ENCODE measurements at places on chromosomes 12 and 14.

DNA sequence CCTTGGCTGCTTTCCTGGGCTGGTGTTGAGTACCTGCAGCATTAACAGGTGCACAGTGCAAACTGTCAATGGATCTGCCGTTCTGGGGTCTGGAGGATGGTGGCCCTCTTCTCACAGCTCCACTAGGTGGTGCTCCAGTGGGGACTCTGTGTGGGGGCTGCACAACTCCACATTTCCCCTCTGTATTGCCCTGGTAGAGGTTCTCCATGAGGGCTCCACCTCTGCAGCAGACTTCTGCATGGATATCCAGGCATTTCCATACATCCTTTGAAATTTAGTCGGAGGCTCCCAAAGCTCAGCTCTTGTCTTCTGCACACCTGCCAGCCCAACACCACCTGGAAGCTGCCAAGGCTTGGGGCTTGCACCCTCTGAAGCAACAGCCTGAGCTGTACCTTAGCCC is 198.6 kb downstream of the GXYLT1 start:
- DNase-seq: no peak

GRCh38 chr12:13088496-13088895 is 15.0 kb downstream of the GSG1 start:
- DNase-seq: no peak

DNA sequence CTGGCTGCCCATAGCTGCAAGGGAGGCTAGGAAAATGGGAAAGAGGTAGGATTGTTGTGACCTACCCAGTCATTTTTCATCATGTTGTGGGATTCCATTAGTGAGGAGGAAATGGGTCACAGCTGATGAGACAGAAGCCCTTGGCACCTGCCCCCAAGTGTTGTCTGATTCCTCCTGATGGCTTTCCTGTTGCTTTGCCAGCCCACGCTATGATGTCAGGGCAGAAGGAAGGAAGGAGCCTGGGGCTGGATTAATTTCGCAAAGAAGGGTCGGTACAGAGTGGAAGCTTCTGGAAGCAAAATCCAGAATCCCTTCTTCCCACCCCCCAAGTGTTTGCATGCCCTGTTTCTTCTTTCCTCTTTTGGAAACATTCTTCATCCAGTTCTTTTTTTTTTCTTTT is 8.7 kb downstream of the OTUB2 start:
- no peak for DNase-seq

- no peak for DNase-seq
Measured at GRCh38 chr14:32474478-32475195, 145.5 kb downstream of the AKAP6 start.

- DNase-seq: no peak
Measured at GRCh38 chr12:29547151-29547632, 49.7 kb upstream of the OVCH1 start.

DNA sequence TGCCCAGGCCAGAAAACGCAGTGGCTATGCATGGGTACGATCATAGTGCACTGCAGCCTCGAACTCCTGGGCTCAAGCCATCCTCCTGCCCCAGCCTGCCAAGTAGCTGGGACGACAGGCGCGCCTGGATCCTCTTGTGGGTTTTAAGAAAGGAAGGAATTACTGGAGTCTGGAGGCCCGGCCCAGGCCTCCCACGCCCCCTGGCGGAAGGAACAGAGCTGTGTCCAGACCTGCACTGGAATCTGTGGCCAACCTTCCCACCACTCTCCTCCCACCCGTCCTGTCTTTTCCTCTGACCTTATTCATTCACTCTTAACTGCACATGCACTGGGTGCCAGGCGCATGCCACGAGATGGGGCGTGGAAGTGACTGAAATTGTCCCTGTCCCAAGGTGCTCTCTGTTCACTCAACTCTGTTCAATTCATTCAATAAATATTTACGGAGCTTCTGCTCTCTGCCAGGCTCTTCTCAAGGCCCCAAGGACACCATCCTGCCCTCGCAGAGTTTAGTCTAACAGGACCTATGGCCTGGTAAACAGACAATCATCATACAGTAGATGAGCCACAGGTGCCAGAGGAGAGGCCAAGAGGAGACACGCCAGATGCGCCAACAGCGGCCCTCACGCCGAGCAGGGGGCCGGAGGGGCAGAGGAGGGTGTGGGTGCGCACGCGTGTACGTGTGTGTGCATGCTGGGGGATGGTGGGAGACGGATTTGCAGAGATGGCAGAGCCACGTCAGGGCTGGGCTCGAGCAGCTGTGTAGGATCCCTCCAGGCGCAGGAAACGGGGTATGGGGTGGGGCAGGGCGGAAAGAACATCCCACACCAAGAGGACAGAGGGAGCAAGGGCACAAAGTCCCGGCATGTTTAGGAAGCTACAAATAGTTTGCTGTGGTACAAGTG is 13.7 kb upstream of the TMEM106C start:
- peak; percentile 5 for DNase-seq

DNA sequence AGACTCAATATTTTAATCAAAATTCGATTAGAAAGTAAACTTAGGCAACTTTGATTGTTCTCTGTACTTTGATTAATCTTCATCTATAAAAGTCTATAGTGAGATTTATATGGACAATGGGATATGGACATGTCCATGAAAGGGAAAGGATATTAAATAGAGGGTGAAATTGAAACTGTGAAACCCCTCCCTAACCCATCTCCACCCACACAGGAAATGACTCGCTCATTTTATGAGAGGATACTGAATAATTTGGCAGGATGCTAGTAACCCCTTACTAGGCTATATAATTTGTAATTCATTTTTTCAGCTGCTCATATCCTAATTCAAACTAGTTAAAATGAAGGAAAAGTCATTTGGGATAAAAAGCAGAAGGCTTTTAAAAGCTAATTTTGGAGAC is 328.0 kb upstream of the ATP2B1 start:
- DNase-seq: no peak

DNA sequence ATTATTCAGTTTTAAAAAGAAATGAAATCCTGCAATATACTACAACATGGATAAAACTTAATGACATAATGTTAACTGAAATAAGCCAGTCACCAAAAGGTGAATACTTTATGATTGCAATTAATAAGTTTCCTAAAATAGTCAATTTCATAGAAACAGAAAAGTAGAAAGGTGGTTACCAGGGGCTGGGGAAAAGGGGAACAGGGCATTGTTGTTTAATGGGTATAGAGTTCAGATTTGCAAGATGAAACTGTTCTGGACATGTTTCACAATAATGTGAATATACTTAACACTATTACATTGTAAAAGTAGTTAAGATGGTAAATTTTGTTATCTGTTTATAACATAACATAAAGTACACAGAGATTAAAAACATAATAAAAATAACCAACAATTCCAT is 550.9 kb downstream of the CCER1 start:
- no peak for DNase-seq

GRCh38 chr12:103799857-103800771 is 40.9 kb downstream of the NT5DC3 start:
- no peak for DNase-seq

- no peak for DNase-seq
Measured at GRCh38 chr12:120764816-120765215, 39.2 kb downstream of the ACADS start.

Data from NK-92 treated with Interleukin-12 subunit alpha and Interleukin-12 subunit beta, amount 100 ng/mL, for 24 hours (cell line).